ENCODE measurements at places on chromosomes 6 and 20.

GRCh38 chr6:79094938-79095337, 16.9 kb upstream of the PHIP start:
- no peak for DNase-seq

GRCh38 chr6:46138281-46138680, 8.5 kb downstream of the ENPP4 start:
- DNase-seq: no peak

GRCh38 chr6:111423055-111423633, 59.9 kb downstream of the REV3L start:
- DNase-seq: no peak

DNA sequence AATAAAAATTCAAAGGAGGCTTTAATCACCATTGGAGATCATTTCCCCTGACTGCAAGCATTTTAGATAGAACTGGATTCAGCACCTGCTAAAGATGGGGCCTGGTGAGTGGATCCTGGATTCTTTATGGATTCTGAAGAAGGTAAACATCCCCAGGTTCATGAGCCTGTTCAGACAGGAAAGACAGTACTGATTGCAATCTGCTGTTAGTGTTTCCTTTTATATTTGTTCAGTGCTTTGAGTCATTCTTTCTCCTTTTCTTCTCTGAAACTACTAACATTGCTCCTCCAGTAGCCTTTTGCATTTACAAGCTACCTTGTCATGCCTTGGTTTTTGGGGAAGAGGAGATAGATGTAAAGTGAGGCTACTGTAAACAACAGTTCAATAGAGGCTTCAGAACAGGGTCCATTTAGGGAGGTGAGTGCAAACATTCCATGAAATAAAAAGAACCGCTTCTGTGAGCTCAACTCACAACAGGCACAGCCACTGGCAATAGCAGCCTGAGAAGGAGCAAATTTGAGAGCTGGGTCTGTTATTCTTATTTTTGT, 66.4 kb upstream of the PRL start:
- no peak for DNase-seq

DNA sequence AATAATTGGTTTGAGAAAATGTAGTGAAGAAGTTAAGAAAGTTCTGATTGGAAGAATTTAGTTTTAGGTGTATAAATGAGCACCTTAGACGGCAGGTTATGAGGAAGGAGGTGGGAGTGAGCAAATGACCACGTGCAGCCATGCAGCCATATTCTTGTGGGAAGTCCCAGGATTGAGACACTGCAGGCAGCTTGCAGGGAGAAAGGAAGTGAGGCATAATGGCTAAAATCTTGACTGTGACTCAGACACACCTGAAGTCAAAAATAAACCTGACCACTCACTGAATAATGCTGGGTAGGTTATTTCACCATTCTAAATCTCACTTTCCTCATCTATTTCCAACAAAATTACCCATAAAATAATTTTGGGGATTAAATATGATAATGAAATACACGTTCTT, 16.6 kb downstream of the DSE start:
- no peak for DNase-seq

DNA sequence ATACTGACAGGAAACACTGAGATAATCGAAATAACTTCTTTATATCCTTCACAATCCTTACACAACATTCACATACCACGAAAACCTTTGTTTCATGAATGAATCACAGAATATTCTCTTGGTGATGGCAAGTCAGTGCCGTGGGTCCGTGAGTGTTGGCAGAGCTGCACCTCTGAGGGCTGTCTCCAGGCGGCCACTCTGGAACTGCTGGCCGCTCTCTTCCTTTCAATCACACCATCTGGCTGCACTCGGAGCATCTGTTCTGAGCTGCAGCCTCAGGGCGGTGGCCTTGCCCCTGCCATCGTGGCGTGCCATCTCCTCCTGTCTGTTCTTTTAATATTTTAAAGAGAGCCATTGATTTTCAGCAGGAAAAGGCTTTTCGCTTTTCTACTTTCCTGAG, 129.4 kb upstream of the AFDN start:
- no peak for DNase-seq

- DNase-seq: no peak
These were observed 671.8 kb downstream of the QKI start for GRCh38 chr6:164086076-164086887.

Data from activated T-helper 1 cell treated with anti-CD3 and anti-CD28 coated beads, Interleukin-2, amount 50 U/mL, for 16 hours (primary cell).